ENCODE measurements at places on chromosomes 5 and 9.

GRCh38 chr5:124583469-124584350, 162.7 kb downstream of the ZNF608 start:
- DNase-seq: no peak

- peak; percentile 7 for DNase-seq
These were observed 270.4 kb upstream of the TARS1 start for GRCh38 chr5:33170411-33170810.

- DNase-seq: no peak
These were observed 442.4 kb upstream of the ZNF462 start for GRCh38 chr9:106420511-106420944.

DNA sequence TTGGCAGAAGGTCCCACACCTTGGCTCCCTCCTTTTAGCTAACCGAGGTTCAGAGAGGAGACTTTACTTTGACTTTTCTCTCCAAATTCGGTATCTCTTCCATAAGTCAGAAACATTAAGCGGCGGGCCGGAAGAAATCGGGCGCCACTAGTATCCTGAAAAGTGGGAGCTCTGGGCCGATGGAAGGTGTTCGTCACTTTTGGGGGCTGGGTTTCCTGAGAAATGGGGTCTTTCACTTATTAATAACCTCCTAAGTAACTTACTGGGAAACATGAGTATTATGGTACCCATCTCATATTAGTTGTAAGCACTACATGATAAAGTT, 716 bp downstream of the STX17 start:
- DNase-seq: no peak

DNA sequence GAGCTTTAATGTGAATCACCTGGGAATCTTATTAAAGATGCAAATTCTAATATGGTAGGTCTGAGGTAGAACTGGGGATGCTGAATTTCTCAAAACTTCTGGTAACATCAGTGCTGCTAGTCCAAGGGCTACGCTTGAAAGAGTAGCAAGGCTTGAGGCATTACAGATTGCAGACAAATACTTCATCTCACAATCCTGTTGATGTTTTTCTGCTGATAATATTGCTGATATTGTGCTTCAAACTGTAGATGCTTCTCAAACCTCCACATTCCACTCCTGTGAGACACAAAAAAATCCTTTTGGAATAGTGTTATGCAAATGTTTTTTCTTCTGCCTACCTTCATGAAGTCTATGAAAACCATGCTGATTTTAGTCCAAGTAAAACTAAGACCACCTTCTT, 139.5 kb downstream of the SAXO1 start:
- no peak for DNase-seq

DNA sequence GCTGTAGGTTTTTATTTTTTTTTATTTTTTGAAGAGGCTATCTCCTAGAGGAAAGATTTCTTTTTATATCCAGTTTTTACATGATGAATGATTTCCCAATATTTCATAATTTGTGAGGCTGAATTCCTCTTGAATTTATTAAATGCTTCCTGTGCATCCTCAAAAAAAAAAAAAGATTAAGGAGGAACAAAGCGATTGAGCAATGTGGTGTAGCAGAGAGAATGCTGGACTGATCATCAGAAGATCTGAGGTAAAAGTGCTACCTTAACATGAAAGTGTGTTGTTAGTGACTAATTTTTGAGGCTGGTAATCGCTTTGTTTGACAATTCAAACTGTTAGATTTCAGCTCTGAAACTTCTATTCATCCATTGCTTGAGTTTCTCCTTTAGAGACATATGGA, 125.1 kb downstream of the ESM1 start:
- no peak for DNase-seq

DNA sequence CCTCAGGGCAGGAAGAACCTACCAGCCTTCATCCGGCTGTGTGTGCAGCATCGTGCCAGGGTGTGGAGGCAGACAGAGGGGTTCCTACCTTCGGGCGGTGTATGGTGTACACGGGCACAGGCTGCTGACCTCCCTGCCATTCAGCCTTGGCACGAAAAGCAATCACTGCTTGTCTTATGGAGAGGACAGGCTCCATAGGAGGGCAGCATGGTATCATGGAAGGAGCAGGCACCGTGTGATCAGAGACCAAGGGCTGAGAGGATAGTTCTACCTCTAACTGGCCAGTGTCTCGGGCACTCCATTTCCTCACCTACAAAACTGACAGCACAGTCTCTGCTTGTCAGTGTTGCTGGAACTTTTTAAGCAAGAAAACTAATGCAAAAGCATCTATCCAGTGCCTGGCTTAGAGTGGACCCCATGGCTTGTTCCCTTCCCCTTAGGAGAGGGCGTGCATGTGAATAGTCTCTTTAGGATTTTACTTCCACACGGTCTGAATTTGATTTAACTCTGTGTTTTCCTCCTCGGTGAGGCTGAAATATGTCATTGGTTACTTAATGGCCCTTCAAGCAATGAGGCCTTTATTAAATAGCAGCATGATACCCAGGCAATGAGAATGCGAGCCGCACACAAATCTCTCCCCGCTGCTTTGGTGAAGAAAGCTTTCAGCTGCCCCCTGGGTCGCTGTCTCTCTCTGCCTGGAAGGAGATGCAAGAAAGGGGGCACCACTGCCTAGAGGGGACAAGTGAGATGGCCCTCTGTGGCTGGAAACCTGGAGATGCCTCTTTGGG, 22.2 kb downstream of the TTLL11 start:
- DNase-seq: no peak

DNA sequence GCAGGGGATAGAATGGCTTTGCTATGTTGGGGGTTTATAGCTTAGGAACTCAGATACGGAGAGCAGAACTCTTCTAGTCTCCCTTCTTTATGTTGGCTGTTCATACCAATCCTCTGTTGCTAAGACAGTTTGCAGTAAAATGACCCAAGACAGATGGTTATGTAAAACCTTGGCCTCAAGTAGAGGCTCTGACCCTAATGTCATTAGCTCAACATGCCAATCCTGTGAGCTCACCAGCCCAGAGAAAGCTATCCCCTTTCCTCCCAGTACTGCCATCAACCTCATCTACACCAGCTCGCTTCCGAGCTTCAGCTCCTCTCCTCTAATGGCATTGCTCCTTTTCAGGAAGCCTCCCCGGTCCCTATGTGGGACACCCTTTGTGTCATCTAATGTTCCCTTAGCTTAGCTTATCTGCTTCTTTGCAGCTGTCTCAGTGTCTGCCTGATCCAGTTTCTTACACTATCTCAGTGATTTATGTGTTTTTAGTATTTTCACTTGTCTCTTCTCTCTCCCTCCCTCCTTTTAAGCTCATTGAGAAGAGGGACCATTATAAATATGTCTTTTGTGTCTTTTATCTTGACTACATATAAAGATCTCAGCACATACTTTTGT, 281.3 kb upstream of the CLINT1 start:
- DNase-seq: no peak

- peak; percentile 59 for DNase-seq
These were observed 14.1 kb downstream of the TRIM7 start for GRCh38 chr5:181190711-181191525.

DNA sequence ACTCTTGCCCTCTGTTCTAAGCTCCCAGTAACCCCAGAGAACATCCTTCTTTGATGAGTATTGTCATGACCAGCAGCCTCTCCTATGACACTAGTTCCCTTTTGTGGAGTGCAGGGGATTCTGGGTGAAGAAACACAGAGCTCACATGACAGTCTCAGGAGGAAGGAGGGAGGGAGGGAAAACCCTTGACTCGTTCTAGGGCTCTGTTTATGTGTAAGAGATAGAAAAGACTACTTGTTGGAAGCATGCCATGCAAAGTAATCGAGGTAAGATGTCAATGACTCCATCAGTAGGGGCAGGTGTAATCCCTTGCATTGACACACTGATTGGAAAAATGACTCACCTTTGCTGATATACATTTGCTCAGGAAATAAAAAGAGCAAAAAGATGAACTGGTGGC, 190.2 kb upstream of the ELL2 start:
- DNase-seq: no peak

DNA sequence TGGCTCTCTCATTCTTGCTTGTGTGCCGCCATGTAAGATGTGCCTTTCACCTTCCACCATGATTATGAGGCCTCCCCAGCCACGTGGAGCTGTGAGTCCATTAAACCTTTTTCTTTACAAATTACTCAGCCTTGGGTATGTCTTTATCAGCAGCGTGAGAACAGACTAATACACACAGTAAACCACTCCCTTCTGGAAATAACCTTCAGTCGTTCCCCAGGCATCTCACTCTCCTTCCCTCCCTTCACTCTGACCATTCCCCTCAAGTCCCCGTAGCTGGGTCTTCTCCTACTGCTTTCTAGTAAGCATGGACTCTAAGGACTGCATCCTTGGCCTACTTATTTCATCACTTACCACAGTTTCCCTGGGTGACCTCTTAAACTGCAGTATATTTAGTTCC, 493.9 kb downstream of the CCDC171 start:
- DNase-seq: no peak

DNA sequence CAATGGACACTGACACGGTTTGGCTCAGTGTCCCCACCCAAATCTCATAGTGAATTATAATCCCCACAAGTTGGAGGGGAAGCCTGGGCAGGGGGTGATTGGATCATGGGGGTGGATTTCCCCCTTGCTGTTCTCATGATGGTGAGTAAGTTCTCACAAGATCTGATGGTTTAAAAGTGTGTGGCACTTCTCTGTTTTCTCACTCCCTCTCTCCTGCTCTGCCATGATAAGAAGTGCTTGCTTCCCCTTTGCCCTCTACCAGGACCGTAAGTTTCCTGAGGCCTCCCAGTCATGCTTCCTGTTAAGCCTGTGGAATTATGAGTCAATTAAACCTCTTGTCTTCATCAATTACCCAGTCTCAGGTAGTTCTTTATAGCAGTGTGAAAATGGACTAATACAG, 115.8 kb upstream of the KIF2A start:
- DNase-seq: no peak

DNA sequence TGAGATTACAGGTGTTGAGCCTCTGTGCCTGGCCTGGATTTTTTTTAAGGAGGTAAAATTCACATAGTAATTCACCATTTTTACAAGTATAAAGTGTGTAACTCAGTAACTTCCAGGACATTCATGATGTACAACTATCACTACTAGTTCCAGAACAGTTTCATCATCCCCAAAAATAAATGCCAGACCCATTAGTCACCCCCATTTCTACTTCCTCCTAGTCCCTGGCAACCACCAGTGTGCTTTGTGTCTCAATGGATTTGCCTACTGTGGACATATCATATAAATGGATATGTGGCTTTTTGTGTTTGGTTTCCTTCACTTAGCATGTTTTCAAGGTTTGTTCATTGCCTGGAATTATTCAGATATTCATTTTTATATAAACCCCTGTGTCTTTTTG, 72.5 kb upstream of the PANK3 start:
- DNase-seq: no peak

DNA sequence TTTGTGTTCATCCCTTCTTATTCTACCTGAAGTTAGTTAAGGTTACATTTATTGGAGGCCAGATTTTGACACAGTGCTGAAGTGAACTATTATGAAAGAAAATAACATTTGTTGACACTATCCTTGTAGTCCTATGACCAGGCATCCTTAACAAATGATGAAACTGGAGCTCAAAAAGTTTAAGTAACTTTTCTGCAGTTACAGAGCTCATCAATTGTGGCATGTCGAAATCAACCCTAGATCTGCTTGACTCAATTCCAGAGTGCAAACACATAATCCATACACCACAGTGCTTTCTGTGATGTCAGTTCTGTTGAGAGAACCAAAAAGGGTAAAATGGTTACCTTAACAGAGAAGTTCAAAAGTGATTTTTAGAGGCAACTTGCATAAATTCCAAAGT, 28.6 kb downstream of the KCNN2 start:
- no peak for DNase-seq

GRCh38 chr5:76715736-76716455, at the start of gene F2R:
Gene F2R (plus strand): TSS chr5:76716126. CDS start chr5:76716308, 182 bp downstream.
- peak; percentile 85 for DNase-seq

- DNase-seq: no peak
These were observed 128.9 kb downstream of the STARD4 start for GRCh38 chr5:111383288-111383970.

GRCh38 chr5:107541400-107541799, 129.3 kb downstream of the EFNA5 start:
- no peak for DNase-seq

DNA sequence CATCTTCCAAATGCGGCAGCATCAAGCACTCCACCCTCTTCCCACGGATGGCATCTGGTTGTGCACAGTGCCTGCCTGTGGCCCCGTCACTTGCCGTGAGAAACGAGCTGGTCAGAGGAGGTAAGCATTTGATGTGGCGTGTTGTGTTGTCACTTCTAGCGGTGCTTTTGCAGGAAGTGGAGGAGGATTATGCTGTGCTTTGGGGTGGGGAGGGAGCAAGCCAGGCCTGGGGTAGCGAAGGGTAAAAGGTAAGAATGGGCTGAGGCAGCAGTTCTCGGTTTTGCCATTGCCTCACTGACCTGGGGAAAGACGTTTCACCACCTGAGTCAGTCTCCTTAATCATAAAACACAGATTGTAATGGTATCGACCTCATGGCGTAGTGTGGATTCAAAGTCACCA, 2.3 kb upstream of the POMT1 start:
- DNase-seq: no peak

GRCh38 chr5:68646144-68646543, 430.6 kb downstream of the PIK3R1 start:
- no peak for DNase-seq

DNA sequence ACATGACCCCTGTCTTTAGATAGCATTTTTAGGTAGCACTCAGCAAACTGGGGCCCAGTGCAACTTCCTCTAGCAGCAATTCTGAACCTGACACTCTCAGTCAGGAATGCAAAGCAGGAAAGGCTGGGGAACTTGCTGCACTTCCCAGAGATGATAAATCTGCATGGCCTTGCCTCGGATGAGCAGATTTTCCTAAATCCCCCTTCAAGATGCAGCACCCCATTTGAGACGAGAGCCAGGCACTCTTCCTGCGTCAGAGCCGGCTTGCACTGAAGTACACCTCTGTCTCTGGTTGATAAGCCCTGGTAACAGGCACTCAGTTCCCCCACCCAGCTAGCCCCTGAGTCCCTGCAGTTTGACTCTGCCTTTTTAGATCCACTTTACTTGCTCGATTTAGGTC, 296.7 kb upstream of the PANK3 start:
- DNase-seq: peak; percentile 40

DNA sequence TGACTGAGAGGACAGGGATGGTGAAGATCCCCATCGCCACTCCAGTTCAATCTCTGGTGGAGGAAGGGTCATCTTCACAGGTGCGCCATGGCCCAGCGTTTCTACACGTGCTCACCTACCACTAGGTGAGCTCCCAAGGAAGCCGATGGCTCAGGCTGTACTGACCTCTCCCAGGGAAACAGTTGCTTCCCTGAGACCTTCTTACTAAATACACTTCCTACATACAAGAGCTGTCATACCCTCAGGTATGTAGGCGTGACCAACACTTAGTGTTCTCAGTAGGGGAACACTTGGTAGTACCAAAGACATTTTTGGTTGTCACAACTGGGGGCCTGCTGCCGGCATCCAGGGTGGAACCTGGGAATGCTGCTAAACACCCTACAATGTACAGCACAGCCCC, 75.2 kb downstream of the TENT4A start:
- no peak for DNase-seq

- DNase-seq: peak; percentile 88
These were observed 29.2 kb upstream of the ARHGEF28 start for GRCh38 chr5:73596705-73597328.

DNA sequence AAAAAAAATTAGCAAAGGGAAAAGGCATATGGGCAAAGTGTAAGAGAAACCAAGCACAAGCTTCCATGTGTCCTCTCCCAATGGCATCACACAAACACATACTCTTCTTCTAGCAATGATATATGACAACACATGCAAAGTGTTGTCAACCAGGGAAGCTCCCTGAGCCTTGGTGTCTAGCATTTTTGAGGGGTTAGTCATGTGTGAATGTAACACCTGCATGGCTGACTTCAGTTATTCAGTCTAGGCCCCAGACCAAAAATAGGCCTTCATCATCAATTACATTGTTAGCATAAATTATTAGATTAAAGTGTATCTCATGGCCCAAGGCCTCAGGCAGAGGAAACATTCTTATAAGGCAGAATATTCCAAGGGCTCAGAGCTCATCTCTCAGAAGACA, 450.0 kb downstream of the TLE1 start:
- DNase-seq: no peak

Data from GM23338 (cell line).